ENCODE measurements at places on chromosomes 6 and 20.
A peak's percentile ranks its signal among the peaks of the same experiment; 100 is the strongest.

DNA sequence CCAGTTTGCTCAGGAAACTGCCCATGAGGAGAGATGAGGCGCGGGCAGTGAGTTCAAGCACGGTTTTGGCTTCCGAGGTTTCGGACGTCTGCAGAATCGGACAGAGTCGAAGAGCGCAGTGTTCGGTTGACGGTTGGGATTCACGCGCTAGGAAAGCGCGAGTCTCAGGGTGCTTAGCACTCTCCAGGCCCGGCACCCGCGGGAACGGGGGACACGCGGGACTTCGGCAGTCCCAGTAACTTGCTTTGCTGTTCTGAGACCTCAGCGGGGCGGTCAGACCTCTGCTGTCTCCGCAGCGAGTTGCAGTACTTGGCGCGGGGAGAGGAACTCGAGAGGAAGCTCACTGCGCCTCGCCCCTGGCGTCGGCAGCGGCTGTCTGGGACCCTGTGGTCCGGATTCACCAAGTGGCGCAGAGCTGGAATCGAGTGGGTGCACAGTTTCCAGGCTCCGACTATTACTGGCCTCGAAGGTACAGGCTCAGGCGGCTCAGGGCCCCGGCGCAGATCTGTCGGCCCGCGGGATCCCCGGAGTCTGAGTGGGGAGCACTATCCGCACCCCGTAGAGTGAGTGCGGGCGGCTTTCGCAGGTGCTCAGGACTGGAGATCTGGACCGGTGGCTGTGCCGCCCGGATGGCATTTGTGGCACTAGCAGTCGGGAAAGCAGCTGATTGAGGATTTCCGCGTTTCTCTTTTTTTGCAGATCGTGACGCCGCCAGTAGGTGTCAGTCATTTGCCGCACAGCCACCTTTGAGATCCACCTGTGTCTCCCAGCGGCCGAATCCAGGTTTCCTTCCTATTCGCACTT lies at the start of gene POM121L2:
Gene POM121L2, minus strand, starts transcription at position 128 of the 804 bp plus-strand sequence. Its CDS starts 103 bp downstream, at position 25.
- DNase-seq, result peak; percentile 78

DNA sequence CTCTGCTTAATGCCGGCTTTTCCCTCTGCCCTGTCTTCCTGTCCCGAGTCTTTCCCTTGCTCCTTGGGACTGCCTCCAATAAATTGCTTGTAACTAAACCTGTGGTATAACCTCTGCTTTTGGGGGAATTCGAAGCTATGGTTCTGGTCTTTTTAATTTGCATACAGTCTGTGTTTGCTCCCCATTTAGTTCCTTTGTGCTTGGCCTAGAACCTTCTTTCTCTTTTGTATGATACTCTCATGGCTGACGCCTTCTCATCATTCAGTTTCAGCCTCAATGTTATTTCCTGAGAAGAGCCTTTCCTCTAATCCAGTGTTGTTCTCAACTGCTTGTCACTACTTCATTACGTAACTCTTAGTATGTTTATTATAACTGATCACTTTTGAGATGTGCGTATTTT lies 248.0 kb downstream of the PHF3 start:
- no peak for DNase-seq

GRCh38 chr6:27544612-27545260 lies 71.8 kb upstream of the ZNF184 start:
- no peak for DNase-seq

- peak; percentile 13 for DNase-seq
Observed at GRCh38 chr6:43257367-43258145, 14.3 kb downstream of the TTBK1 start.

- no peak for DNase-seq
Observed at GRCh38 chr6:113570161-113570560, 287.0 kb upstream of the MARCKS start.

- DNase-seq, result no peak
Observed at GRCh38 chr6:137829641-137830083, 37.4 kb upstream of the TNFAIP3 start.

GRCh38 chr20:21397341-21398108 lies at the start of gene NKX2-4:
TSS of gene NKX2-4 (minus strand) at chr20:21397526. CDS start at chr20:21397399, 127 bp downstream.
- no peak for DNase-seq

DNA sequence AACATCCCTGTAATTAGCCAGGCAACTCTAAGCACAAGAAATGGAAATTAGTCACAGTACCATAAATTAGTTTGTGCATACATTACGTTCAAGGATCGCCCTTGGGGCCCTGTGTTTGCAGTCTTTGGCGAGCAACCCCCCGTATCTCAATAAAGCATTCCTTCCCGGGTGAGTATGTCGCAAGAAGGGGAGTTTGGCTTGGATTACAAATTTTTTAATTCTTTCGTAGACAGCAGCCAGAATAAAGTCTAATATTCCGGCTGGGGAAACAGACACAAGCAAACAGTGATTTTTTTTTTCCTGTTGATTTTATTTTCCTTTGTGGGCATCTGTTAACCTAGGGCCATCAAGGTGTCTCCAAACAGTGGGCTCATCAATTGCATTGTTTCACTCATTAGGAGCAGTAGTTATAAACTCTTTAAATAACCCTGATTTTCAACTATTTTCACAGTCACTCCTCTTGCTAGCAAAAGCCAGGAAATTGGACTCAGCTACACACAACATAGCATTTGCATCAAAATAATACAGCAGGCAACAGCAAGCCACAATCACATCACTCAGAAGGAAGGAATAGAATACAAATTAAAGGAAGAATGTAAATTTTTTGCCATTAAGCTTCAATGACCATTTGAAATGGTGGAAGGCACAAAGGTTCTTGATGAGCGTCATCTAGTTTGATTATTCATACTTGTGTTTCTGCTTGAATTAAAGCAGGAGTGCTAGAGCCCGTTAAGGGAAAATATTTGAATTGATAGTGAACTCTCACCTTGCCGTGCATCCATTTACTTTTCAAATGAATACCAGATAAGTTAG lies 85.3 kb downstream of the LINC00237 start:
- no peak for DNase-seq

DNA sequence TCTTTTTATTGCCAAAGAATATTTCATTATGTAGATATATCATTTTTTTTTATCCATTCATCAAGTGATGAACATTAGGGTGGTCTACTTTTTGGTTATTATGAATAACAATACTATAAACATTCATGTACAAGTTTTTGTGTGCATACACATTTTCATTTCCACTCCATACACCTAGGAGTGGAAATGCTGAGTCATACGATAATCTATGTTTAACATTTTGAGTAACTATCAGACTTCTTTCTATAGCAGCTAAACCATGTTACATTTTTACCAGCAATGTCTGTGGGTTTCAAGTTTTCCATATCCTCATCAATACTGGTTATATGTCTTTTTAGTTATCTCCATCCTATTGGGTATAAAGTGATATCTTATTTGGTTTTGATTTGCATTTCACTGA lies 65.7 kb downstream of the PRSS35 start:
- no peak for DNase-seq

GRCh38 chr20:31590717-31591225 lies 14.3 kb upstream of the ID1 start:
- DNase-seq, result no peak

GRCh38 chr20:38418509-38419204 lies 16.5 kb downstream of the SNHG17 start:
- no peak for DNase-seq

- no peak for DNase-seq
Observed at GRCh38 chr20:45064812-45065211, 36.1 kb downstream of the KCNS1 start.

DNA sequence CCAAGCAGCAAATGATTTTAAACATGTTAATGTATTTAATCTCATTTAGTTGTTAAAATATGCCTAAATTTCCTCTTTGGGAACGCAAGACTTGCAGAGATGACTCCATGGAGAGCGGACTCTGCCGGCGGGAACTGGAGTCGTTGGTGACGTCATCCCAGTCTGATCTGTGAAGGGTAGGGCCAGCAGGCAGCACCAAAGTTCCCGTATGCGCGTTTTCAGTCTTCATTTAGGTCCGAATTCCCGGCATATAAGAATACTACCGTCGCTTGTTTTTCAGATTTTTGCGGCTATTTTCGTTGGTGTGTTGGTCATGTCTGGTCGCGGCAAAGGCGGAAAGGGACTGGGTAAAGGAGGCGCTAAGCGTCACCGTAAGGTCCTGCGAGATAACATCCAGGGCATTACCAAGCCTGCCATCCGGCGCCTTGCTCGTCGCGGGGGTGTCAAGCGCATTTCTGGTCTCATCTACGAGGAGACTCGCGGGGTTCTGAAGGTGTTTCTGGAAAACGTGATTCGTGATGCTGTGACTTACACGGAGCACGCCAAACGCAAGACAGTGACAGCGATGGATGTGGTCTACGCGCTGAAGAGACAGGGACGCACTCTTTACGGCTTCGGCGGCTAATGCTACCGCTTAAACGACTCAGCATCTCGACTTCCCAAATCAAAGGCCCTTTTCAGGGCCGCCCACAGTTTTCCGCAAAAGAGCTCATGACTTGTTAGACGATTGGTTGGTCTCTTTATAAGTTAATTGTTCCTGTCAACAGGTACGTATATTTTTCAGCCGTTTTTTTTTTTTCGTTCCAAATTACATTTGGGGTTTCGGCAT lies 117.3 kb downstream of the HFE start:
- peak; percentile 95 for DNase-seq

DNA sequence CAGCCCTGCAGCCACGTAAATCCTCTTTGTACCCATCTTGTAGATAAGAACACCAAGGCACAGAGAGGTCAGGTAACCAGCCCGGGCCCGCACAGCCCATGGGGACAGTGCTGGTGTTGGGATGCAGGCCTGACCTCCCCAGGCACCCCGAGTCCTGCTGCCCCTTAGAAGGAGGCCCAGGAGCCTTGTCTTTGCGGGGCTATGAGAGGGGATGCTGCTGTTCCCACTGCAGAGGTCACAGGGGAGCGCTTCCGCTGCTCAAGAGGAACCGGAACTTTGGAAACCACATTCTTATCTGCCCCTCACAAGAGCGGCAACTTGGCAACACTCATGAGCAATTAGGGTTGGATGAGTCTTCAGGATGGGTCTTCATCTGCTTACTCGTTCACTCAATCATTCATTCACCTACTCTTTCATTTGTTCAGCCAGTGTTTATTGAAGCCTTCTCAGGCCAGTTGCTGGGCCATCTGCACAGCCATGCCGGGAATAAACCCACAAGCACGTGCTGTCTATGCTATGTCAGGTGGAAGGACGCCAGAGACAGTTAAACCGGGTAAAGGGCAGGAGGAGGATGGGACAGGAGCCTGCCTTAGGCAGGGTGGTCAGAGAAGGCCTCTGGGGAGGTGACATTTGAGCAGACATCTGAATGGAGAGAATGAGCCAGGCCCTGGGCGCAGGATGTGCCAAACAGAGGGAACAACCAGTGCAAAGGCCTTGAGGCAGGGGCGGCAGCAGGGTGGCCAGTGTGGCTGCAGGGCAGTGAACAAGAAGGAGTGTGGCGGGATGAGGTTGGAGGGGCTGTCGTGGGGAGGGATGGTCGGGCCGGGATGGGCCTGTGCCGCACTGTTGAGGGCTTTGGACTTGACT lies 60.8 kb downstream of the RBM38 start:
- DNase-seq, result peak; percentile 84

- no peak for DNase-seq
Observed at GRCh38 chr6:34370361-34370760, 22.1 kb downstream of the NUDT3 start.

DNA sequence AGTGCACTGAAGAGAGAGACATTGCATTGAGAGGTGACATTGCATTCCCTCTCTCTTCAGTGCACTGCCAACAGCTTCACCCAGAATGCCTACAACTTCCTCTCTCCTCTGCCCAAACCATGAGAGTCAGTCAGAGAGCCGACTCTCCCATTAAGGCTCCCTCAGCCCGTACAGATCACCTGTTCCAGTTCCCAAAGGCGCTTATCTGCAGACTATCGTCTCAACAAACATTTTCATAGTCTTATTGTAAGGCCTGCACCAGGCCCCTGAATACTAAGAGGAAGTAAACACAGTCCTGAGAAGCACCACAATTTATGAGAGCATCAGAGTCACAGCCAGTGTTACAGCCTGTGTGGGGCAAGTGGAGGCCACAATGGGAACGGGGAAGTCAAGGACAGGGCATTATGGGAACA lies 53.7 kb downstream of the GFOD1 start:
- no peak for DNase-seq

DNA sequence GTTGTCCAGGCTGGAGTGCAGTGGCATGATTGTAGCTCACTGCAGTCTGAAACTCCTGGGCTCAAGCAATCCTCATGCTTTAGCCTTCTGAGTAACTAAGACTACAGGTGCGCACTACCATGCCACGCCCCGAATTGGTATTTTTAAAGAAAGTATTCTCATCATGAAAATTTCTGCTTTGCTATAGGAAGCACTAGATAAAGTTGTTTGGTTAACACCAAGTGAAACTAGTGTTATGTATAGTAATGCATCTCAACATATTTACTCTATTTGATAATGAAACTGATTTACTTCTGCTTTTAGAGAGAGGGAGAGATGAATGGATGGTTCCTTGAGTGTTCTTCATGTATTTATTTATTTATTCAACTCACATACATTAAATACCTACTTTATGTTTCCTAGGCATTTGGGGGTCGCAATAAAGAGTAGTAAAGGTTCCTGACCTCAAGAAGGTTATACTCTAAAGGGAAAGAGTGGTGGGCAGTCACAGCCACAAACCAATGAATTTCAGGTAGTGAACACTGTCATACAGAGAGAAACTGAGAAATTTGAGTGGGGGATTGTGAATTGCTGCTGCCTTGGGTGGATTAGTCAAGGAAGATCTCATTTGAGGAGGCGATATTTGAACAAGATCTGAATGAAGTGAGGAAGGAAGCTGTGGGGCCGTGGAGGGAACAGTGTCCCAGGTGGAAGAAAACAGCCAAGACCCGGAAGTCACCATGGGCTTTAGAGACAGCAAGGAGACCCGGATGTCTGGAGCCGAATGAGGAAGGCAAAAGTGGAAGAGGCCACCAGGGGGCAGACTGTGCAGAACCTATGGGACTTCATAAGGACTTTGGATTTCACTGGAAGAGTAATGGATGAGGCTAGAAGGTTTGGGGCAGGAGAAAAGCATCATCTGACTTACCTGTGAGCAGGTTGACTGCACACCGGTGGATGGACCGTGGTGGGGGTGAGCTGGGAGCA lies 185.6 kb downstream of the TSHZ2 start:
- DNase-seq, result peak; percentile 72
